Activated CD4-positive, alpha-beta T cell treated with anti-CD3 and anti-CD28 coated beads for 4 hours (primary cell): ENCODE measurements at places on chromosomes 2 and 18.

DNA sequence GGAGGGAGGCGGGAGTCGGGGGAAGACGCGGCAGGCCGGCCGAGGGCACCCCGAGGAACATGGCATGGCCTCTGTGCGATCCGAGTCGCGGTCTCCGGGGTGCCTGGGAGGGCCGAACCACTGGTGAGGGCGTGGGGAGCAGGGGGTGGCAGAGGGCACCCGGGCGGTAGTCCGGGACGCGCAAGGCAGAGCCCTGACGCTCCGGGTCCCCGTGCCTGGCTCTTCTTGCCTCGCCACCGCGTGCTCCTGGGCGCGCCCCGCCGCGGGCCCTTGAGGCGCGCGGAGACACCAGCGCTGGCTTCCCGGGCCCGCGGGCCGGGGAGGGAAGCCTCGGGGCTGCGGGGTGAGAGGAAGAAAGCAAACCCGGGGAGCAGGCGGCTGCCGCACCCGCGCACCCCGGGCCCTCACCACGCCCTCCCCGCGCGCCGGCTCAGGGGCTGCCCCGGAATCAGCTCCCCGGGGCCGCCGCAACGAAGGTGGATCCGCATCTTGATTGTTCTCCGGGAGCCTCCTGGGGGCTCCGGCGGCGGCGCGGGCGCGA lies 4.3 kb downstream of the SOX11 start:
- no peak for DNase-seq

- DNase-seq: peak; percentile 15
These were observed 120.5 kb upstream of the CXCR4 start for GRCh38 chr2:136238286-136239078.

DNA sequence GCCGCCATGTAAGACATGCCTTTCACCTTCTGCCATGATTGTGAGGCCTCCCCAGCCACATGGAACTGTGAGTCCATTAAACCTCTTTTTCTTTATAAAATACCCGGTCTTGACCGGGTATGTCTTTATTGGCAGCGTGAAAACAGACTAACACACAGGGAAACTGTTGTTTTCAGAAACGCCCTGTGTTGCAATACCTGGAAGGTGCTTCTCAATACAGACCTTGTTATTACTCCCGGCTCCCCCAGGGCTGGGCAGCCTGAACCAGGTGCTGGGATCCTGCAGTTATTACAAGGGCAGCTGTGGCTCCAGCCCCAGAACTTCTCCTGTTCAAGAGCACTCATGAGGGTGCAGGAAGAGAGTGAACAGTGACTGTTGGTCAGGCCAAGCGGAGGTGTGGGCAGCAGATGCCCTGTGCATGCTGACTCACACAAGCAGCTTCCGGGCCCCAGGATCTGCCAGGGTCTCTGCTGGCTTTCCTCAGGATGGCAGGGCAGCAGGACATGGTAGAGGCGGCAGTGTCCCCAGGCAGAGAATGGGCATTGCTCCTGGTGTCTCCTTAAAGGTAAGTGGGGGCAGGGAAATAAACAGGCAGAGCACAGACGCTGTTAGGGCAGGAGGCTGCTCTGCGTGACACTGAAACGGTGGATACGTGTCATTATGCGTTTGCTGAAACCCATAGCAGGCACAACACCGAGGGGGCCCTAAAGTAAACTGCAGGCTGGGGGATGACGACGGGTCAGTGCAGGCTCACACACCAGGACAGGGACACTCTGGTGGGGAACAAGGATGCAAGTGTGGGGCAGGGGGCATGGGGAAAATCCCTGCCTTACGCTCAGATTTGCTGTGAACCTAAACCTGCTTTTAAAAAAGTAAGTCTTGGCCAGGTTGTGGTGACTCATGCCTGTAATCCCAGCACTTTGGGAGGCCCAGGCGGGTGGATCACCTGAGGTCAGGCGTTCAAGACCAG lies 89.1 kb downstream of the NDUFA10 start:
- DNase-seq: no peak

DNA sequence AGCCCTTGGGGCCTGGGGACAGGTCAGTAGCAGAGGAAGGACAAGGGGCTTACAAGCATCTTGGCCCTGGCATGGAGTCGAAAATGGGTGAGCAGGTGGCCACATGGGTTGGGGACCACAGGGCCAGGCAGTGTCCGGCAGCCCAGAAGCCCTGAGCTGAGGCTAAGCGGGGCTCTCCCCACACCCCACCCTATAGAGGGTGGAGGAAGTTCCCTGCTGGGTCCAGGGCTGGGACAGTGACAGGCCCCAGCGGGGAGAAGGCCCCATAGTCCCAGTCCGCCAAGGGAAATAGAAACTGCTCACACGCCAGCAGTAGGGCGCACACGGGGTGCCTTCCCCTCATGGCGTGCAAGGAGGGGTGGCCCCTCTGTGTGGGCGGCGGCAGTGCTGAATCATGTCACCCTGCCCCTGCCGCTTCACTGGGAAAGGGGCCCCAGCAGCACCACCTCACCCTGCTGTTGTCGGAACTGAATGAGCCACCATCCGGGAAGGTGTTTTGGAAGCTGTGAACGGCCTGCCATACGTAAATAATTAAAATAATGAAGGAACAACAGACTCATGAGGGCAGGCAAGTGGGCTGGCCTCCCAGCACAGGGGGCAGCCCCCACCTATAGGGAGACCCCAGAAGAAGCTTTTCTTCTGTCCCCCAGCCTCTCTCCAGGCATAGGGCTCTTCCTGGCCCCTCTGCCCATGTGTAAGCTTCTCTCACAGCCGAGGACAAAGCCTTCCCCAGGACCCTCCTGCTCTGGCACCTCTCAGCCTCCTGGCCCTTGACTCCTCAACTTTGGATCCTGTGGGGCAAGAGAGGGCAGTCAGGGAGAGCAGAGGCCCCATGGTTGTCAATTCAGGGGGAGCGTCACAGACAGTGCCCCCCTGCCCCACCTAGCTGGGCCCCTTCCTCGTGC lies 12.7 kb upstream of the DUSP2 start:
- DNase-seq: peak; percentile 96

GRCh38 chr2:2588777-2589176 lies 257.7 kb upstream of the MYT1L start:
- no peak for DNase-seq

- DNase-seq: no peak
These were observed 141.2 kb downstream of the SETBP1 start for GRCh38 chr18:44821924-44822323.
